ENCODE measurements at places on chromosomes 13 and 19.

GRCh38 chr13:51534041-51534817 is 50.0 kb upstream of the WDFY2 start:
- peak overlapping the region; percentile 70 for H3K27ac ChIP-seq
- H3K27me3 ChIP-seq: peaks cover under 1% of the 10 kb centered on the region
- peaks cover 16% of the 10 kb centered on the region for H3K36me3 ChIP-seq
- peak; percentile 85 for DNase-seq
- peak overlapping the region; percentile 4 for H3K4me3 ChIP-seq
- peaks cover 37% of the 10 kb centered on the region for H3K4me1 ChIP-seq

- no peaks in the 10 kb centered on the region for H3K27me3 ChIP-seq
- DNase-seq: no peak
- H3K27ac ChIP-seq: no peak overlapping the region
- H3K4me1 ChIP-seq: no peaks in the 10 kb centered on the region
- H3K36me3 ChIP-seq: peaks cover 59% of the 10 kb centered on the region
- no peak overlapping the region for H3K4me3 ChIP-seq
These were observed 48.1 kb downstream of the ZC3H13 start for GRCh38 chr13:46004491-46004890.

GRCh38 chr19:48878196-48879024 is 6.2 kb downstream of the PPP1R15A start:
- DNase-seq: peak; percentile 63
- peaks cover 44% of the 10 kb centered on the region for H3K4me1 ChIP-seq
- H3K4me3 ChIP-seq: no peak overlapping the region
- H3K27me3 ChIP-seq: no peaks in the 10 kb centered on the region
- peaks cover 43% of the 10 kb centered on the region for H3K36me3 ChIP-seq

- no peak for DNase-seq
- peaks cover 18% of the 10 kb centered on the region for H3K4me1 ChIP-seq
- peak overlapping the region; percentile 66 for H3K4me3 ChIP-seq
- H3K27me3 ChIP-seq: no peaks in the 10 kb centered on the region
These were observed 6.1 kb upstream of the LSM4 start for GRCh38 chr19:18329035-18329376.

GRCh38 chr19:2759965-2760364 is 20.1 kb upstream of the SLC39A3 start:
- no peak overlapping the region for H3K4me3 ChIP-seq
- DNase-seq: no peak
- no peaks in the 10 kb centered on the region for H3K27me3 ChIP-seq
- H3K4me1 ChIP-seq: peaks cover 8% of the 10 kb centered on the region

DNA sequence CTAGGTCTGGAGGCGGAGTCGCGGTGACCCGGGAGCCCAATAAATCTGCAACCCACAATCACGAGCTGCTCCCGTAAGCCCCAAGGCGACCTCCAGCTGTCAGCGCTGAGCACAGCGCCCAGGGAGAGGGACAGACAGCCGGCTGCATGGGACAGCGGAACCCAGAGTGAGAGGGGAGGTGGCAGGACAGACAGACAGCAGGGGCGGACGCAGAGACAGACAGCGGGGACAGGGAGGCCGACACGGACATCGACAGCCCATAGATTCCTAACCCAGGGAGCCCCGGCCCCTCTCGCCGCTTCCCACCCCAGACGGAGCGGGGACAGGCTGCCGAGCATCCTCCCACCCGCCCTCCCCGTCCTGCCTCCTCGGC is at the start of gene SLC5A5:
Gene SLC5A5 (plus strand): TSS at position 68 of the 373 bp plus-strand sequence. CDS start 375 bp downstream, outside the sequence.
- peaks cover 2% of the 10 kb centered on the region for H3K27me3 ChIP-seq
- no peak for DNase-seq
- peak within 1 kb of the TSS; percentile 77 for H3K4me3 ChIP-seq
- peaks cover 22% of the 10 kb centered on the region for H3K4me1 ChIP-seq
- no peaks in the 10 kb centered on the region for H3K36me3 ChIP-seq
- peak within 1 kb of the TSS; percentile 64 for H3K27ac ChIP-seq

DNA sequence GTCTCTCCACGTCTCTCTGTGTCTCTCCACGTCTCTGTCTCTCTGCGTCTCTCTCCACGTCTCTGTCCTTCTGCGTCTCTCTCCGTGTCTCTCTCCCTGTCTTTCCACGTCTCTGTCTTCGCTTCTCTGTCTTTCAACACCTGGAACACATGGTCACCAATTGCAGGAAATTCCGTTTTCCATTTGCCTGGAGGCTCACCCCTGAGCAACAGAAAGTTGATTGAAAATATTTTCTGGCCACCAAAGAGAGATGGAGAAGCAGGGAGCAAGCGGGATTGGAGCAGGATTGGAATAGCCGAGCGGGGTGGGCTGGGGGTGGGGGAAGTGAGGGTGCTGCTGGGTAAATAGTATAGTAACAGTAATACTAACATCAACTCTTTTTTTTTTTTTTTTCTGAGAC is 1.7 kb downstream of the KANK2 start:
- no peak overlapping the region for H3K4me3 ChIP-seq
- H3K4me1 ChIP-seq: peaks cover 9% of the 10 kb centered on the region
- no peak for DNase-seq
- H3K27me3 ChIP-seq: peaks cover 17% of the 10 kb centered on the region
- no peaks in the 10 kb centered on the region for H3K36me3 ChIP-seq
- no peak overlapping the region for H3K27ac ChIP-seq

DNA sequence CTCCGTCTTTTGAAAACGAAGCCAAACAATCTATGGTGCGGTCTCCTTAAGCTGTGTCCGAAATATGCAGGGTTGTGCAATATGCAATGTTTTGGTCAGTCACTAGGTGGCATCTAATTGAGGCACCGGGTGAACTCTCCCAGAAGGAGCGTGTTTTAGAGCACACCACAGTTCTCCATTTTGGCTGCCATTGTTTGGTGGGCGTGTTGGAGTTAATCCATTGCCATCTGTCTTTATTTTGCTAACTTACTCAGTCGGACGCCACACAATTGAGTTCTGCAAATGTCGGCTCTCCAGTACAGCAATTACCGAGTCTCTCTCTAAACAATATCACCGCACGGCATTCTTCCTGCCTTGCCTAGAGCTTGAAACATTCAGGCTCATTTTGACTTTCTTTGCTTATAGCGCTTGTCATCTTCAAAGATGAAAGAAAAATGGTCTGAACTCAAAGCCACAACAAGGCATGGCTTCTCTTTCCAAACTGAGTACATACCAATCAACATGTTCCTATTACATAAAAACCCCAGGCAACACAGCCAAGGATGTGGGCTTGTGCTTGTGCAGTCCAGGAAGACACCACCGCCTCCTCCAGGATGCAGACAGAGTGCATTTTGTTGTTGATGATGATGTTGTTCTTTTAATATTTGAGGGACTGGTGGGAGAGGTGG is 182.0 kb upstream of the SERP2 start:
- peak; percentile 44 for DNase-seq
- H3K27ac ChIP-seq: no peak overlapping the region
- H3K4me3 ChIP-seq: peak overlapping the region; percentile 5
- peaks cover 26% of the 10 kb centered on the region for H3K4me1 ChIP-seq

GRCh38 chr19:13748169-13748828 is 16.0 kb upstream of the MRI1 start:
- DNase-seq: no peak
- H3K27me3 ChIP-seq: no peaks in the 10 kb centered on the region
- H3K4me1 ChIP-seq: peaks cover 28% of the 10 kb centered on the region
- peaks cover 10% of the 10 kb centered on the region for H3K36me3 ChIP-seq

DNA sequence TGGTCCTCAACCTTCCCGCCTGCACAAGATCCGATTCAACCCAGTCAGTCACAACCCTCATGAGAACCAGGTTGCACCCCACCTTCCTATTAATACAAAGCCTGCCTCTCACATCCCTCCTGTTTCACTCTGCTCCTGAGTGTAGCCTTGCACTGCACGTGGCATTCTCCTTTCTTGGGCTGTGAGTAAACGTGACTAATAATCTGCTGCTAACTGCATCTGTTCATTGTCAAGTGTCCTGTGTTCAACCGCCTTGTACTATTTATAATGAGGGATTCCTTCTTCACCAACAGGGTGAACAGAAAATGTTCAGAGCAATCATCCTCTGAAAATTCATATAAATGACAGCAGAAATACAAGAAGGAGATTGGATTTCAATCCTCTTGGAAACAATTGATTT is 1608.2 kb downstream of the SLITRK5 start:
- no peak overlapping the region for H3K4me3 ChIP-seq
- no peaks in the 10 kb centered on the region for H3K27me3 ChIP-seq

DNA sequence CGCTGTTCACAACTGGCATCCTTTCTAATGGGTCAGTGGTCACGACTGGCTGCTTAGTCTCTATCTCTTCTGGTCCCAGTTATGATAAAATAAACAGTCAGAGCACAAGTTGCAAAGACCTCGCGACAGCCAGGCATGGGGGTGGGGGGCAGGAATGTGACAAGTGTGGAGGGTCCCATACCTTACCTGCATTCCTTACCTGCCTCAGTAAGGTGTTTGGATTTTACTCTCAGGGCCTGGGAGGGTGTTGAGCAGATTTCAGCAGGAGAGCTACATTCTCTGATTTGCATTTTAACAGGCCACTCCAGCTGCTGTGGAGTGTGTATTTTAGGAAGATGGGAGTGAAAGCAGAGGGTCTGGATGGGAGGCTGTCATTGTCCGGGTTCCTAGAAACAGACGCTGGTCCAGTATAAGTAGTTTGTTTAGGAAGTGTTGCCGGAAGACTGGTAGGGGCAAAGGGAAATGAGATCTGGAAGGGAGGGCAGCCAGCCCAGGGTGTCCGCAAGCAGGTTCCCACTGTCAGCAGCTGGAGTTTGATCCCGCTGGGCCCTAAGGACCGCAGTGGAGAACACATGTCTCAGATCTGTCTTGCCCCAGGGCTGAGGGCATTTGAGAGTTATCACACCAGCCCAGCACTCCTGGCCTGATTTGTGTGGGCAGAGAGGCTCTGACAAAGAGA is 920.0 kb downstream of the UQCRFS1 start:
- no peak overlapping the region for H3K27ac ChIP-seq
- no peak overlapping the region for H3K4me3 ChIP-seq
- DNase-seq: no peak
- no peaks in the 10 kb centered on the region for H3K27me3 ChIP-seq

- peaks cover 12% of the 10 kb centered on the region for H3K4me1 ChIP-seq
- no peak for DNase-seq
- H3K27me3 ChIP-seq: peaks cover 70% of the 10 kb centered on the region
- no peaks in the 10 kb centered on the region for H3K36me3 ChIP-seq
- H3K27ac ChIP-seq: no peak within 1 kb of the TSS
These were observed at the start of gene PNMA8A for GRCh38 chr19:46471116-46471733. Gene PNMA8A, minus strand, starts transcription at chr19:46471563. Its CDS starts 528 bp downstream, at chr19:46471035.

DNA sequence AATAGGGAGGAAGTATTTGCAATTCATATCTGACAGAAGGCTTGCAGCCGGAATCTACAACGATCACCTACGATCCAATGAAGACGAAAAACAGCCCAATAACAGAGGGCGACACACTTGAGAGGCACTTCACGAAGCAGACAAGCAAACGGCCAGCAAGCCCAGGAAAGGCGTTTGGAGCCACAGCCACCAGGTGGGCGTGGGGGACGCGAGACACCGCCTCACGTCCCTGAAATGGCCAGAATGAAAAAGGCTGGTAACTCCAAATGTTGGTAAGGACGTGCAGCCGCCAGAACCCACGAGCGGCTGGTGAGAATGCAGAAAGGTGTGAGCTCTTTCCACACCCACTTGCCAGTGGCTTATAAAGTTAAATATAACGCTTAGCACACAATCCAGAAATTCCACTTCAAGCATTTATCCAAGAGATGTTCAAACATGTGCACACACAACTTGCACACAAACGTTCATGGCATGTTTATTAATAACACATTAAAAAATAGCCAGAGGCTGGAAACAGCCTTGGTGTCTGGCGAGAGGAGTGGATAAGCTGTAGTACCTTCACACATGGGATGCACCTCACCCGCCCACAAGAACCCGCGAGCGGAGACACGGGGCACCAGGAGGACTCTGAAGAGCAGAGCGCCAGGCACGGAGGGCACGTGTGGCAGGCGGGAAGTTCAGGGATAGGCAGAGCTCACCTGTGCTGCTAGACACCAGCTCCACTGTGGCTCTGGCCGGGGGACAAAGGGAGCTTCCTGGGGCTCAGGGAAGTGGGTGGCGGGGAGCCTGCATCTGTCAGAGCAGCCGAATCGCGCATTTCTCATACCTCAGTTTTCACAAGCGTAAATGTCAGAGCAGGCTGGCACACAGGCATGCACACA is 89.3 kb downstream of the SPACA7 start:
- H3K36me3 ChIP-seq: no peaks in the 10 kb centered on the region
- peak; percentile 21 for DNase-seq
- H3K4me3 ChIP-seq: no peak overlapping the region

DNA sequence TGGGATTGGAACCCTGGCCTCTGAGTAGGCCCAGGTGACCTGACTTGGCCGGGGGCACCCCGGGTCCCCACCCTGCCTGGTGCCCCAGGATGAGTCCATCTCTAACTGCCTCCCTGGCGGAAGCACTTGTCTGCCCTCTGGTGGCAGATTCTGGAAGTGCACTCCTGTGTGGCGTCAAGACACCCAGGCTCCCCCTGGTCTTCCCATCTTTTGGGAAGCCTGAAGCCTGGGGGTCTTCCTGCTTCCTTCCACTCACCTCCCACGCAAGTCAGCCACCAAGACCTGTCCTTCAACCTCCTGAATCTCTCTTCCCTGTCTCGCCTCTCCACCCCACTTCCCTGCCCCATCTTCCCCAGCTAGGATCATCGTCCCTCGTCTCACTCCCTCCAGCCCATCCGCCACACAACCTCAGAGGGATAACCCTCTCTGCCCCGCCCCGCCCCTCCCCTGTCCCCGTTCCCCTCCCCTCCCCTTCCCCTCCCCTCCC is 7.4 kb downstream of the RABAC1 start:
- H3K4me1 ChIP-seq: peaks cover 21% of the 10 kb centered on the region
- no peak overlapping the region for H3K4me3 ChIP-seq
- no peaks in the 10 kb centered on the region for H3K36me3 ChIP-seq
- peak overlapping the region; percentile 21 for H3K27ac ChIP-seq

- peaks cover 5% of the 10 kb centered on the region for H3K4me1 ChIP-seq
- no peak for DNase-seq
- peak overlapping the region; percentile 73 for H3K4me3 ChIP-seq
- H3K27me3 ChIP-seq: no peaks in the 10 kb centered on the region
- peaks cover 6% of the 10 kb centered on the region for H3K36me3 ChIP-seq
These were observed 3.5 kb downstream of the ADPRHL1 start for GRCh38 chr13:113449693-113450347.

- H3K4me3 ChIP-seq: no peak overlapping the region
- DNase-seq: no peak
- no peak overlapping the region for H3K27ac ChIP-seq
- no peaks in the 10 kb centered on the region for H3K36me3 ChIP-seq
- H3K27me3 ChIP-seq: peaks cover 8% of the 10 kb centered on the region
These were observed 101.4 kb downstream of the LACC1 start for GRCh38 chr13:43981091-43981490.

All from activated CD8-positive, alpha-beta memory T cell treated with anti-CD3 and anti-CD28 coated beads, Interleukin-2, amount 10 ng/mL, durations not matched to agents 7 days and 5 days (primary cell).